ENCODE measurements at places on chromosomes 7 and 10. TPM values are rescaled to one million over a fixed set of nuclear protein-coding genes. Genes with fewer than 3 reads are reported as not detected.

- H3K27me3 ChIP-seq = no peaks in the 10 kb centered on the region
- H3K4me1 ChIP-seq = no peaks in the 10 kb centered on the region
- H3K27ac ChIP-seq = no peak overlapping the region
- H3K36me3 ChIP-seq = no peaks in the 10 kb centered on the region
Observed at GRCh38 chr10:21481407-21481806, 44.1 kb downstream of the SKIDA1 start.

DNA sequence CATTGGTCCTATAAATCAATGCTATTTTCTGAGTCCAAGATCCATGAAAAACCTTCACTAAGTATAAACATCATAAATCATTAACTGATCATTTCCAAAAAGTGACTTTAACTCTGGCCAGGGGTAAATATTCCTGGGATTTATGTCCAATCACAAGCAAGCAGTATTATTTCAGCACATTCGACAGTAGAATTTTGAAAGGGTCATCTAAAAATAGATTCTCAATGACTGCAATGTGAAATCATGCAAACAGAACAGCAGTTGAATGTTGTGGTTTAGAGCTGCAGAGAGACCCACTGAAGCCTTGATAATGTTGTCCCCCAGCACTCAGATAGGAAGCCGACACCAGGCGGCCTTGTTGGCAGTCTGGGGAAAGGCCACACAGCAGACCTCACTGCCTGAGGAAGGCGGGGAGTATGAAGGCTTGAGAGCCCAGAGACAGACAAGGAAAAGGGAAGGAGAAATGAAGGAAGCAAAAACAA, 38.1 kb downstream of the FAM107B start:
- peak; percentile 30 for DNase-seq
- H3K27ac ChIP-seq = no peak overlapping the region
- H3K4me3 ChIP-seq = no peak overlapping the region
- H3K4me1 ChIP-seq = no peaks in the 10 kb centered on the region
- no peaks in the 10 kb centered on the region for H3K36me3 ChIP-seq

DNA sequence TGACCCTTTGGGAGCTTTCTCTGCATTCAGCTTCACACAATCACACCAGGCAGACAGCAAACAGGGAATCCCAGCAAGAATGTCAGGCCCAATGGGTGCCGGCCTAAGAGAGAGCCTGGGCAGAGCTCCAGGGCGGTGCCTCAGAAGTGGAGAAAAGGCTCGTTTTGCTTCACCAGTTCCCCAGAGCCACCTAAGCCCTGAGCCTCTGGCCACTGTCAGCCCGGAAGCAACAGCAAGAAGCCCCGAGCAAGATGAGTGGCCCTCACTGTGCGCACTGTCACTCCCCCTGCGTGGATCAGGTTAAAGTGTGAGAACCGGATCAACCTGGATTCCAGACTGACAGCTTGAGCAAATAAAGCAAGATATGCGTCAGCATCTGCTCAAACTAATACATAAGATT, 14.7 kb downstream of the CNPY1 start:
- no peak overlapping the region for H3K27ac ChIP-seq
- H3K36me3 ChIP-seq = no peaks in the 10 kb centered on the region
- no peak overlapping the region for H3K4me3 ChIP-seq
- H3K4me1 ChIP-seq = peaks cover 27% of the 10 kb centered on the region

DNA sequence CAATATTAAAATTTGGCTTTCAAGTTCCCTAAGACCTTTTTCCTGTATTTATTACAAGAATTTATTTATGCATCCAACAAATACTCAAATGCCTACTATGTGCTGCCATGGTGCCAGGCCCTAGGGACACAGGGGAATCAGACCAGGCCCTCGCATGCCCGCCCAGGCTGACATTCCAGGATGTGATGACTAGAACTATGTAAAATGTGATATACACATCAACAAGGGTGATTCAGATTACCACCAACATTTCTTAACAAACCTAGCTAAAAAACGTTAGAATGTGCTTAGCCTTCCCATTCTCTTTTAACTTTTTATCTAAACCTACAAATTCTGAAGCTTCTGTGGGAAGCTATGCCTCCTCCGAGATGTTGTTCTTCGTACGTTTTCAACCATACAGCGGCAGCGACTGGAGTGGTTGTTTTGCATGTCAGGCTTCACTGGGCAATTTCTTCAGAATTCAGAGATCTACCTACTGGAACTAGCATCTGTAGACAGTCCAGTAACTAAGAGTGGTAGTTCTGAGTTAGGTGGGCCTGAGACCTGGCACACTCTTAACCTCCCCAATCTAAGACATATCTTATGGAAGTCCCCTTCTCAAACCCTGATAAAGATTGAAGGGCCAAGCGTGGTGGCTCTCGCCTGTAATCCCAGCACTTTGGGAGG, 22.1 kb downstream of the GNA12 start:
- peaks cover 53% of the 10 kb centered on the region for H3K4me1 ChIP-seq
- H3K36me3 ChIP-seq = no peaks in the 10 kb centered on the region
- H3K4me3 ChIP-seq = no peak overlapping the region
- H3K27ac ChIP-seq = peak overlapping the region; percentile 18
- H3K27me3 ChIP-seq = no peaks in the 10 kb centered on the region

DNA sequence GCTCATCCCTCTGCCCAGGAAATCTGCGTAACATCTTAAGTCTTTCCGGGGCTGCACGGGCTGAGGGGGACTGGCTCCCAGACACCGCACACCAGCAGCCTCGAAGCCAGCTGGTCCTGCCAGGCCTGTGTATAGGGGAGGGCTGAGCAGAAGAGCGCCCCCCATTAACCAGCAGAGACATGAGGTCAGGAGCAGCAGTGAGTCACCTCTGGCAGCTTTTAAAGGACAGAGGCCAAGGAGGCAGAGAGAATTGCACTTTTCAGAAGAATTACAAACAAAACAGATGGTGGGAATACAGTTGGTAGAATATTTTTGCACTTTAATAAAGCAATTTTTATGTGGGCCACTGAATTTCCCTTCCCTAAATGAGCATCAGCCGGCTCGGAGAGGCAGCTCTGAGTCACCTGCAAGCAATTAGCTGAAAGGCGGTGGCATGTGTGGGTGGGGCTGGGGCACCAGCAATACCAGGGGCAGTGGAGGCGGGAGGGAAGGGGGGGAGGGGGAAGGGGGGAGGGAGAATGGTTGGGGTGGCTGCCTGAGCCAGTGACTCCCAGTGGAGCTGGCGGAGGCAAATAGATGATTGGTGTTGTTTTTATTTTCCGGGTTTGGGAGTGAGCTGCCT, 39.1 kb downstream of the GOLGA7B start:
- peak; percentile 38 for DNase-seq
- H3K27me3 ChIP-seq = no peaks in the 10 kb centered on the region
- no peak overlapping the region for H3K4me3 ChIP-seq
- no peak overlapping the region for H3K27ac ChIP-seq
- no peaks in the 10 kb centered on the region for H3K36me3 ChIP-seq
- peaks cover 24% of the 10 kb centered on the region for H3K4me1 ChIP-seq

- peaks cover 8% of the 10 kb centered on the region for H3K4me1 ChIP-seq
- peak overlapping the region; percentile 62 for H3K4me3 ChIP-seq
- H3K27ac ChIP-seq = no peak overlapping the region
- DNase-seq = peak; percentile 90
- no peaks in the 10 kb centered on the region for H3K36me3 ChIP-seq
Observed at GRCh38 chr7:99392659-99393354, 15.6 kb downstream of the PDAP1 start.

VGF gene
- total RNA-seq = 1.6 TPM

GRCh38 chr7:27243340-27244163, 950 bp downstream of the EVX1 start:
- H3K4me1 ChIP-seq = peaks cover 45% of the 10 kb centered on the region
- peaks cover 100% of the 10 kb centered on the region for H3K27me3 ChIP-seq
- DNase-seq = peak; percentile 41
- no peak overlapping the region for H3K27ac ChIP-seq
- peak overlapping the region; percentile 30 for H3K4me3 ChIP-seq
- H3K36me3 ChIP-seq = no peaks in the 10 kb centered on the region

All from neural progenitor cell (in vitro differentiated cells).